ENCODE measurements at places on chromosomes 7 and 10.

GRCh38 chr7:70595370-70595754, 536.6 kb upstream of the GALNT17 start:
- DNase-seq, result no peak

GRCh38 chr7:46554688-46555422, 633.8 kb upstream of the IGFBP3 start:
- no peak for DNase-seq

- no peak for DNase-seq
These were observed 438.6 kb downstream of the TNS3 start for GRCh38 chr7:47143339-47143738.

- DNase-seq, result no peak
These were observed 25.6 kb upstream of the CRTAC1 start for GRCh38 chr10:98055841-98056516.

GRCh38 chr7:39528849-39529248, 37.4 kb upstream of the YAE1 start:
- no peak for DNase-seq

- DNase-seq, result peak; percentile 60
These were observed 17.6 kb downstream of the ZDHHC16 start for GRCh38 chr10:97463363-97464132.

DNA sequence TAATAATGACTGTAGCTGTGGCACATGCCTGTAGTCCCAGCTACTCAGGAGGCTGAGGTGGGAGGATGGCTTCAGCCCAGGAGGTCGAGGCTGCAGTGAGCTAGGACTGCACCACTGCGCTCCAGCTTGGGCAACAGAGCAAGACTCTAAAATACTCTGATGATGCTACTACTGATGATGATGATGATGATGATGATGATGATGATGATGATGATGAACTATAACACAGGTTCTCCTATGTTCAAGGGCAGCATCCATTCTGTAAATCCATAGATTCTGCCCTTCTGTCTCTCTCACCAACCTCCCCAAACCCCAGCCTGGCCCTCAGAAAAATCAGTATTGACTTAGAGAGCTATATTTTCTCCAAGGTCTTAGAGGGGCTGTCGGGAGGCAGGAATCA, 22.8 kb upstream of the EN2 start:
- no peak for DNase-seq

GRCh38 chr10:61029411-61029810, 85.4 kb upstream of the RHOBTB1 start:
- no peak for DNase-seq

DNA sequence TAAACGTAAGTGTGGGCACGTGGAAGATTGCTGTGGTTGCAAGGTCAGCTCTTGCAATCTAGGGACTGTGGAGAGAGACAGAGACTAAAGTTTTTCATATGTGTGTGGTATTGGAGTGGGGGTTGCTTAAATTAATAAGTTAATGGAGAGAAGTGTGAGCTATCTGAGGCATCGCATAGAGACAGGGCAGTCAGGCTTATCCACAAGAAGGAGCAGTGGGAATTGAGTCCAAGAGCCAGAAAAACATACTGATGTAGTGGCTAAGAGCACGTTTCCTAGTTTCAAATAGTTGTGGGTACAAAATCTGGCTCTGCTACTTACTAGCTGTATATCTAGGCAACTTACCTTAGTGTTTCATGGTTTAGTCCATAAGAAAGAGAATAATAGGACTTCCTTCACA, 65.8 kb downstream of the SORCS3 start:
- no peak for DNase-seq

GRCh38 chr7:113809581-113809980, 109.2 kb downstream of the PPP1R3A start:
- DNase-seq, result no peak

DNA sequence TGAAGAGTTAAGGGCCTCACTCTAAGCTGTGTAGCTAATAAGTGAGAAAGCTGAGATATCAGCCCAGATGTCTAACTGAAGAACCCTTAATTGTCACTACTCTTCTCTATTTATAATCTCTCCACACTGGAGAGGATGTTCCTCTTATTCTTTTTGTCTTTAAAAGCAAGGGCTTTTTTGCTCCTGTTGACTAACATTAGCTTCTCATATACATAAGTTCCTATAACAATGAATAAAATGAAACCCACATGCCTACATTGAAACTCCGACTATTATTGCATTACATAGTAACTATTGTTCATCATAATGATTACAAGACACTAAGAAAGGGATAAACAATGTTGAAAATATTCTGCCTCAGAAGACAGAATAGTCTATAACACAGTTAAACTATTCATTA, 67.1 kb downstream of the GNAT3 start:
- DNase-seq, result no peak

- peak; percentile 91 for DNase-seq
These were observed 3.7 kb downstream of the ABHD11 start for GRCh38 chr7:73734619-73735527.

DNA sequence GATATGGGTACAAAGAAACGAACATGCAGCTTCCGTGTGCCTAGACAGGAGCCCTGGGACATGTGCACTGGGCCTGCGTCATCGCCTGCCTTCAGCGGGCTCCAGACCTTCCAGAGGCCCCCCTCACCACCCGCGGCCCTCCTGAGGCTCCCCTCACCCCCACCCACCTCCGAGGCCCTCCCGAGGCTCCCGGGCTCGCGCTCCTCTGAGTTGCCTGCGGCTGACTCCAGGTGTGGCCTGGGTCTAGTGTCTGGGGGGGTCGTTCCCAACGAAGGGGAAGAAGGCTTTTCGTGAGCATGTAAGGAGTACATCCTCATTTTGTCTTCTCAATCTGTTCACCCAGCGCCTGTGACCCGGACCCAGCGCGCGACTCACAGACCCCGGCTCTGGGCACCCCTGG, 177.3 kb upstream of the ZNF32 start:
- DNase-seq, result no peak

DNA sequence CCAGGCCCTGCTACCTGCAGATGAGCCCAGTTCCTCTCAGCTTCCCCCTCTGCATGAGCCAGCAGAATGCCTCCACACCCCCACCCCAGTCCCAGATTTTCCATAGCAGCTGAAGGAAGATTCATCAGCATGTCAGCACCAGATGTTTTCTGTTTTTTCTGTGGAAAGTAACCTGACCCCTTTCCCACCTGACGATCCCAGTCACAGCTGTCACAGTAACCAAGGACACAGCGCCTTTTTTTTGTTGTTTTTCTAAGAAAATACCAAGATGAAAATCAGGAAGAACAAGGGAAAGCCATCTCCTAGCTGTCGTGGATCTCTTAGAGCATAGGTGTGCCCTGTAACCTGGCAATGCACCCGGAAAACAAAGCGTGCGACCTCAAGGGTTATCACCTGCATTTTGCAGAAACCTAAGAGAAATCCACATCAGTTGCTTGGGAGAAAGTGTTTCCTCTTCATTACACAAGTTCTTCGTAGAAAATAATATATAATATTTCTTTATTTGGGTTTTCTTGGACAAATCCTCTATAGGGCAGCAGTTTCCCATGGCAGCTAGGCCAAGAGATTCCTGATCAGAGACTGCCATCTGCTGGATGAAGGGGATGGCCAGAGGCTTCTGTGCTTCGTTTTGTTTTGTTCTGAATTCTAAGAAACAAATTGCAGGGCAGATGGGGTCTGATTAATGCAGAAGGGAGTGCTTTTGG, 401.9 kb downstream of the TNS3 start:
- DNase-seq, result no peak

DNA sequence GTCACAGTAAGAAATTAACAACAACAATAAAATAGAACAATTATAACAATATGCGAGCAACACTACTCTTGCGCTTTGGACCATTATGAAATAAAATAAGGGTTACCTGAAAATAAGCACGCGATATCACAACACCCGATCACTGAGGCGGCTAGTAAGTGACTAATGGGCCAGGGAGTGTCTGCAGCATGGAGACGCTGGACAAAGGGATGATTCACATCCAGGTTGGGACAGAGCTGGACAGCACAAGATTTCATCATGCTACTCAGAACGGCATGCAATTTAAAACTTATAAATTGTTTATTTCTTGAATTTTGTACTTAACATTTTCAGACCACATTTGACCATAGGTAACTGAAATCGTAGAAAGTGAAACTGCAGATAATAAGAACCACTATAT, 15.6 kb downstream of the HIBADH start:
- no peak for DNase-seq

DNA sequence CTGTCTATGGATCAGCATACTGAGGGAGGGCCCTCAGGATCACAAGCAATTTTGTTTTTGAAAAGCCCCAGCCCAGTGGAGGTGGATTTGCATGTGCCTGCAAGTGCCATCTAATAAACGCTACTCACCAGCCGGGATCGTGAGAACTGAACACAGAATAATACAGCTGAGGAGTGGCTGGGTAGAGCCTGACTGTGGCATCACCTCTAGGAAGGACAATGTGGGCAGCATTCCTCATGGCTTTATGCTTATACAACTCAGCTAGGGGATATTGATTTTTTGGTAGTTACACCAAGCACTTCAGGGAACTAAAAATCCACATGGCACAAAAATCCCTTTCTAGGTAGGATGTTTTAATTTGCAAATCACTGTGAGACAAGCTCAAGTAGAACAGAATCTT, 72.7 kb upstream of the PALS2 start:
- no peak for DNase-seq

GRCh38 chr10:131021246-131021895, 290.1 kb downstream of the TCERG1L start:
- no peak for DNase-seq

DNA sequence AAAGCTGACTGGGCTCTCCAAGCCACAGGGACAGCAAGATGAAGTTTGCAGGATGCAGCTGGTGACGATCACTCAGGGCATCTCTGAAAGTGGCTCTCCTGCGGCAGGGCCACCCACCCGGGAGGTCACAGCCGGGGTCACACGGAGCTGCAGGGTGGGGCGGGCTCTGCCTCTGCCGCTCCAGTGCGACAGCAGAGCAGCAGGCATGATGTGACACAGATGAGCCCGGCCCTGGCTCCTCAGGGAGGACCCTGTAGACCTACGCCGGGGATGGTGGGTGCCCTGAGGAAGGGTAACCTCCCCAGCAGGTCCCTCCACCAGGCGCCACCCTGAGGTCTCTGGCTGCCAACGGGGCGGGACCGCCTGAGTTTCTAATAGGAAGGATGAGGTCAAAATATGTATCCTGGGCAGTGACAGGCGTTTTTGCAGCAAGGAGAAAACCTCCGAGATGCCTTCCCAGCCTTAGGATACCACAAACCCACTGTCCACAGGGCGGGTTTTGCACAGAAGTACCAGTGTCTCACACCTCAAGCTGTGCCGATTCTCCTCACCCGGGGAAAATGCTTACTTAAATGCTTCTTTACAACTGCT, 114.8 kb upstream of the DIP2C start:
- no peak for DNase-seq

GRCh38 chr7:1432411-1433082, 26.7 kb downstream of the MICALL2 start:
- DNase-seq, result peak; percentile 75

- DNase-seq, result no peak
These were observed 440.5 kb downstream of the SEMA3D start for GRCh38 chr7:84746353-84746752.

- DNase-seq, result no peak
These were observed 52.8 kb downstream of the CDK6 start for GRCh38 chr7:92783260-92784201.

DNA sequence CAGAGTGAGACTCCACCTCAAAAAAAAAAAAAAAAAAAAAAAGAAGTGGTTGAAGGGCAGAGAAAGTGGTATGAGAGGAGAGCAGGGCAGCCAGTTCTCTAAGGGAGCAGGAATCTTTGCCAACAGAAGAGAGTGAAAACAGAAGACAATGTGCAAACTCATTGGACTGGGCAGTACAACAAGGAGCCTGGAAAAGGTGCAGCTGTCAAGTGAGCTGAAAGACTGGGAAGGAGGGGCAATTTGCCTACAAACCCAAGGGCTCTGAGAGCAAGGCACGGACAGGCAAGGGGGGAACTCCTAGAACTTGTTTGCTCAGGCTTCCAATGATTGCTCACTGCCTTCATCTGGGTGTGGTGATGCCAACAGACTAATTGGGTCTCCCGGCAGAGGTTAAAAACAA, 9.5 kb downstream of the ACTR1A start:
- DNase-seq, result no peak

- DNase-seq, result no peak
These were observed 3.4 kb downstream of the PDGFA start for GRCh38 chr7:516216-516605.

GRCh38 chr7:115827305-115828045, 203.1 kb downstream of the TFEC start:
- no peak for DNase-seq

GRCh38 chr7:27663989-27664331, 1.3 kb upstream of the HIBADH start:
- no peak for DNase-seq

DNA sequence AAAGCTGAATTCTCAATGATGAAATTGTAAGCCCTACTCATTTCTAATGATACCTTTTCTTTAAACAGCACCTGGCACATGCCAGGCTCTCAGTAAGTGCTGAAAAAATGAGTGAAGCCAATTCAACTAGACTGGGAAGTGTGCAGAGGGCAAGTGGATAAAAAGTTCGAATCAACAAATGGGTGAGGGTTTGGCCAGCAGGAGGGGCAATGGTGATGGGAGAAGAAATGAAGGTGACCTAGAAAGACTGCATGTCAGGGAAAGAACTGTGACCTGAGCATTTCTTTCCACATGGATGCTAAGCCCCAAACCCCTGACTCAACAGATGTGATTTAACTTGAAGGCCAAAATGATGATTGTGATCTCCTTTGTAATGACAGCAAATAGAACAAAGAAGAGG, 54.6 kb downstream of the DKK1 start:
- no peak for DNase-seq

GRCh38 chr7:155878674-155879073, 66.4 kb upstream of the SHH start:
- DNase-seq, result no peak

DNA sequence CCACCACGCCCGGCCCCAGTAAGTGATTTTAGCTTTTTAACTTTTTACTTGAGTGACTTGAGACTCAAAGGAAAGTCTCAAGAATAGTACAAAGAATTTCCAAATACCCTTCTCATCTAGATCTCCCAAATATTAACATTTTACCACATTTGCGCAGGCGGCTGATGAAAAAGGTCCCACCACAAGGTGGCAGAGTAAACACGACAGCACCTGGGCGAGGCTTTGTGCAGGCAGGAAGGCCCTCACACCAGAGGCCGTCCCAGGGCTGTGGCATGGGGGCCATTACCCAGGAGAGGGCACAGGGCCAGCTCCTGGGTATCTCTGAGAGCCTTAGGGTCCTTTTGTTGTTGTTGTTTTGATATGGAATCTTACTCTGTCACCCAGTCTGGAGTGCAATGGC, 50.0 kb upstream of the WIPI2 start:
- DNase-seq, result peak; percentile 45

DNA sequence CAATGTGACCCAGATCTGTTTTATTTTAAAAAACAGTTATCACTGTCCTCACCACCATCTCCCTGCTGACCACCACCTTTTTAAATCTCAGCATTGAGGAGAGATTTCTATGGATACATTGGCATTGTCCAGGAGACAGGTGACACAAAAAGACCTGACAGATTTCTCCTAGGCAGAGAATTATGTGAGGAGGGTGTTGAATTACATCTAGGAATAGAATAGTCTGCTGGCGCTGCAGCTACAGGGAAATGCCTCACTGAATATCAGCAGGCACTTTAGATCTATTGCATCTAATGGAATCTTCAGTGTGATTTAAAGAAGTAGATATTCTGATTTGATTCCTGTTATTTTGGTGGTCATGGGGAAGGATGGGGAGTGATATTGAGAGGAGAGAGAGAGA, 593.5 kb downstream of the NRG3 start:
- DNase-seq, result no peak

- DNase-seq, result peak; percentile 61
These were observed 63.7 kb upstream of the AOAH start for GRCh38 chr7:36787933-36788378.

Measured in CD4-positive, alpha-beta T cell treated with Interleukin-10 for 1 hour (primary cell).